Osteocyte (in vitro differentiated cells): ENCODE measurements at places on chromosomes 11 and 22.
A peak's percentile ranks its signal among the peaks of the same experiment; 100 is the strongest.

DNA sequence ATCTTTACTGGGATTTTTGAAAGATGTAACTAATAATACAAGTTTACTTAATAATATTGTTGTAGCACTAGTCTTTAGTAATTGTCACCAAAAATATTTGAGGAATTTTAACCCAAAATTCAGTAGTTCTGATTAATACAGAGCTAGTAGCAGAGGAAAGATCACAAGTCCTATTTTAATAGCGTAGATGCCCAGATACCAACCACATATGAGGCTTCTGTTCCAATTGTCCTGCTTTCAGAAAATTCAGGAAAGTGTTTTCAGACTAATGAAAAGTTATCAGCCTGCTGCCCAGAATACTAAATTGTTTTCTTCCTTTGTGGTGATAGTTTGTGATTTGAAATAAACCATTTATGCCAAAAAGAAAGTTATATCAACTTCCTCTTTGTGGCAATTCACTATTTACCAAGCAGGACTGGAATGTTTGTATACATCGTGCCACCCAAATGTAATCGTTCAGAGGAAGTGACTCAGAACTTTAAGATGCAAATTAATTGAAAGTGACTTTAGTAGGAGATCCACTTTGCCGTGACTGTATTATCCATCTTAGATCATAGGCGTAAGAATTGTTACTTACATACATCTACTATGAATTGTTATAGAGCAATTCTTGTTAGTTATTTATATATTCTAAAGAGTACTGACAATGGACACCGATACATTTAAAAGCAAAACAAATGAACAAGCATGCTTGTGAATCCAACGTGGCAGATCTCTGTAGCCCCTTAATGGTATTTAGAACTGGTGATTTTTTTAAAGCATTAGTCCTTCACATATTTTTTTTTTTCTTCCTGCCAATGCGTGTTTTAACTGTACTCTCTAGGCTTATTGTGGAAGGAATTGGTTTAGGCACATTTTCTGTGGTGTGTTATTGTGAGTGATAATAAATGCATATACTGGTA lies 231.0 kb downstream of the DDX10 start:
- H3K36me3 ChIP-seq, result peaks cover 8% of the 10 kb centered on the region
- peak overlapping the region; percentile 62 for H3K4me3 ChIP-seq
- H3K27me3 ChIP-seq, result no peaks in the 10 kb centered on the region
- H3K4me1 ChIP-seq, result peaks cover 38% of the 10 kb centered on the region
- H3K27ac ChIP-seq, result peak overlapping the region; percentile 84

- peaks cover 6% of the 10 kb centered on the region for H3K4me1 ChIP-seq
- no peaks in the 10 kb centered on the region for H3K36me3 ChIP-seq
- no peak overlapping the region for H3K4me3 ChIP-seq
- no peaks in the 10 kb centered on the region for H3K27me3 ChIP-seq
- no peak for DNase-seq
- H3K27ac ChIP-seq, result no peak overlapping the region
These were observed 210.5 kb upstream of the ISX start for GRCh38 chr22:34855471-34855870.

- H3K27me3 ChIP-seq, result no peaks in the 10 kb centered on the region
- H3K4me3 ChIP-seq, result no peak overlapping the region
- H3K36me3 ChIP-seq, result no peaks in the 10 kb centered on the region
- no peaks in the 10 kb centered on the region for H3K4me1 ChIP-seq
- DNase-seq, result no peak
These were observed 373.3 kb upstream of the CCDC90B start for GRCh38 chr11:83659466-83659865.

DNA sequence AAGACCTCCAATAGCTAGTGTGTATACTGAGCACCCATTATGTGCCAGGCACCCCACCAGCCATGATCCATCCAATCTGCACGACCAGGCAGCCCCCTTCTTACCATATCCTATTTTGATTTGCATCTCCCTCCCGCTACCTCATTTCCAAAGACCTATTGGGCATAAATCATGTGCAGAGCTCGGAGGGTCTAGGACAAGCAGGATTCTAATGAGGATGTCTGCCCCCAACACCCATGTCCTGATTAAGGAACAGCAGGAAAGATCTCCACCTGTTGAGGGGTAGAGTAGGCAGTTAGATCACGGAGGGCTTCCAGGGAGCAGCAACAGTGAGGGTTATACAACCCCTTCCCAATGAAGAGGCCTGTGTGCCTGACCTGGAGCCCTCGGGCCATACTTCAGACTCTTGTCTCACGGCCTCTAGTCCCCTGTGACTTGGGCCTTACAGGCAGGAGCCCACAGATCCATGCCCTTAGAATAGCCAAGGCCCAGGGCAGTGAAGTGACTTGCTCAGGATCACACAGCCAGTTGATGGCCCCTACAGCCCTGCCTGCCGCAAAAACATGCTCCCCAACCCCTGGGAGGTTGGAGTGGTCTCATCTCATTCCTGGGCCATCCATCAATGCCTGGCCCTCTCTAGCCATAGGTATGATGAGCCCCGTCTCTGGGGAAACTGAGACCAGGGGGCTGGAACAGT lies 3.5 kb downstream of the RAB3IL1 start:
- H3K27ac ChIP-seq, result no peak overlapping the region
- peaks cover 45% of the 10 kb centered on the region for H3K4me1 ChIP-seq
- H3K36me3 ChIP-seq, result no peaks in the 10 kb centered on the region
- no peak for DNase-seq
- H3K4me3 ChIP-seq, result no peak overlapping the region

DNA sequence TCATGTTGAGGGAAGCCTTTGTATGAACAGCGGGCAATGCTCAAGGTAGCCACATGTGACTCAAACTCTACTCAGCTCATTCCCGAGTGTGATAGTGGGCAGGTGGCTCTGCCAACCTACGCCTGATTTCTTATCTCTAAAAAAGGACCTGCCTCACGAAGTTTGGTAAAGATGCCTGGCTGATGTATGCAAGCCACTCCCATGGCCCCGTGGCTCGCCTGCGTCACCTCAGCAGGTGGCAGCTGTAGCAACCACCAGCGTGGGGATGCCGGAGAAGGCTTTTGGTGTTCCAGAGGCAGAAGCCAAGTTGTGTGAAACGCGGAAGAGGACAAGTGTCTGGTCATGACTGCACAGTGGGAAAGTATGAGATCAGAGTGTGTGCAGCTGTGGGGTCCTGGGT lies 5.4 kb downstream of the FADS2 start:
- DNase-seq, result no peak
- H3K27ac ChIP-seq, result peak overlapping the region; percentile 97
- H3K27me3 ChIP-seq, result no peaks in the 10 kb centered on the region
- H3K4me3 ChIP-seq, result no peak overlapping the region
- H3K4me1 ChIP-seq, result peaks cover 67% of the 10 kb centered on the region

DNA sequence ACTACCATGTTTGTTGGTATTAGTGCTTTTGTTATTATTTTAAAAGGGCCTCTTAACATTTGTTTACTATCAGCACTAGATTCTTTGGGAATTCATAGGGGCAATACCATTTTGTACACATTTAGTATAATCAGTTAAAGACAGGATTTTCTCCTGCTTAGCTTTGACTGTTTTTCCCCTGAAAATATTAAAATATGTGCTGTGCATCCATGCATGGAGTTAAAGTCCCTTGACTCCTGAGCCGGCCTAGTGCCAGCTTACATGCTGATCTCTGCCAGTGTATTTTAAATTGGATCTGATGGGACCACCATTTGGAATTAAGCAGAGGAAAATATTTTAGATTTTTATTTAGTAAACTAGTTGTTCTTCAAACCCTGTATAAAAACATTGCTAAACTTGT lies 161.4 kb downstream of the METTL15 start:
- H3K27me3 ChIP-seq, result no peaks in the 10 kb centered on the region
- no peak overlapping the region for H3K27ac ChIP-seq
- no peak overlapping the region for H3K4me3 ChIP-seq
- no peak for DNase-seq

- H3K4me1 ChIP-seq, result peaks cover 24% of the 10 kb centered on the region
- no peak overlapping the region for H3K27ac ChIP-seq
- H3K27me3 ChIP-seq, result no peaks in the 10 kb centered on the region
- H3K4me3 ChIP-seq, result no peak overlapping the region
These were observed 118.7 kb downstream of the BBOX1 start for GRCh38 chr11:27159335-27159679.

- no peaks in the 10 kb centered on the region for H3K27me3 ChIP-seq
These were observed 63.3 kb downstream of the TRIM44 start for GRCh38 chr11:35725885-35726284.

GRCh38 chr11:71483692-71484091 lies 30.7 kb downstream of the NADSYN1 start:
- H3K4me1 ChIP-seq, result peaks cover 13% of the 10 kb centered on the region
- H3K27ac ChIP-seq, result no peak overlapping the region
- H3K4me3 ChIP-seq, result no peak overlapping the region
- no peaks in the 10 kb centered on the region for H3K27me3 ChIP-seq
- DNase-seq, result no peak
